Epithelial cell of proximal tubule (primary cell): ENCODE measurements at places on chromosomes 4 and X. TPM values are rescaled to one million over a fixed set of nuclear protein-coding genes. Genes with fewer than 3 reads are reported as not detected.

EMCN gene
- total RNA-seq, result not detected in 2 replicates

RBMX gene
- 314 and 363 TPM in 2 replicates for total RNA-seq

TRIM60 gene
- total RNA-seq, result not detected in 2 replicates

CT47B1 gene
- not detected in 2 replicates for total RNA-seq

WNK3 gene
- 1.4 and 2.6 TPM in 2 replicates for total RNA-seq

TACR3 gene
- not detected in 2 replicates for total RNA-seq

IL13RA1 gene
- total RNA-seq, result 21.2 and 34.0 TPM in 2 replicates

CT83 gene
- total RNA-seq, result not detected in 2 replicates

GPRASP2 gene
- 5.9 and 6.8 TPM in 2 replicates for total RNA-seq

PHEX gene
- 0.07 and 0.29 TPM in 2 replicates for total RNA-seq

FGD1 gene
- total RNA-seq, result 10.2 and 10.3 TPM in 2 replicates

MAGEA3 gene
- total RNA-seq, result not detected in 2 replicates

NALF2 gene
- 0.58 and 1.0 TPM in 2 replicates for total RNA-seq

BEX3 gene
- 168 and 261 TPM in 2 replicates for total RNA-seq

MID1 gene
- total RNA-seq, result 9.7 and 11.7 TPM in 2 replicates

PABPC4L gene
- total RNA-seq, result 0.17 and 1.4 TPM in 2 replicates

ADGRG2 gene
- 0.14 and 0.17 TPM in 2 replicates for total RNA-seq

CTAG1B gene
- not detected in 2 replicates for total RNA-seq

CT45A3 gene
- total RNA-seq, result not detected in 2 replicates
